ENCODE measurements at places on chromosomes 5 and 9.
A peak's percentile ranks its signal among the peaks of the same experiment; 100 is the strongest.

DNA sequence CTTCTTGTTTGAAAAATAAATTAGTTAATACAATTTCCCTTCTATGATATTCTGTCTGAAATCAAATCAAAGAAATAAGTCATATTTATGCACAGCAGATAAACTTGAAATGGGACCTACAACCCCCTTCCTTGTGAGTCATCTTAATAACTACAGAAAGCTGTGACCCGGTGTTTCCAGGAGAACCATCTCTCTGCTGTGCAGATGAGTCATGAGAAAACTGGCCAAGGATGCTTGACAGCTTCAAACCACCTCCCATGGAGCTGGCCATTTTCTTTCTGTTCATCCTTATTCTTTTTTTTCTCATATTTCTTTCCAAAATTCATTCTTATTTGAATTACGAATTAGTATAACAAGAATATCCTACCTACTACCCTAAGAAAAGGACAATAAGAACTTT lies 43.4 kb upstream of the NR4A3 start:
- DNase-seq: no peak

- DNase-seq: no peak
These were observed 55.8 kb upstream of the RANBP3L start for GRCh38 chr5:36357391-36357975.

DNA sequence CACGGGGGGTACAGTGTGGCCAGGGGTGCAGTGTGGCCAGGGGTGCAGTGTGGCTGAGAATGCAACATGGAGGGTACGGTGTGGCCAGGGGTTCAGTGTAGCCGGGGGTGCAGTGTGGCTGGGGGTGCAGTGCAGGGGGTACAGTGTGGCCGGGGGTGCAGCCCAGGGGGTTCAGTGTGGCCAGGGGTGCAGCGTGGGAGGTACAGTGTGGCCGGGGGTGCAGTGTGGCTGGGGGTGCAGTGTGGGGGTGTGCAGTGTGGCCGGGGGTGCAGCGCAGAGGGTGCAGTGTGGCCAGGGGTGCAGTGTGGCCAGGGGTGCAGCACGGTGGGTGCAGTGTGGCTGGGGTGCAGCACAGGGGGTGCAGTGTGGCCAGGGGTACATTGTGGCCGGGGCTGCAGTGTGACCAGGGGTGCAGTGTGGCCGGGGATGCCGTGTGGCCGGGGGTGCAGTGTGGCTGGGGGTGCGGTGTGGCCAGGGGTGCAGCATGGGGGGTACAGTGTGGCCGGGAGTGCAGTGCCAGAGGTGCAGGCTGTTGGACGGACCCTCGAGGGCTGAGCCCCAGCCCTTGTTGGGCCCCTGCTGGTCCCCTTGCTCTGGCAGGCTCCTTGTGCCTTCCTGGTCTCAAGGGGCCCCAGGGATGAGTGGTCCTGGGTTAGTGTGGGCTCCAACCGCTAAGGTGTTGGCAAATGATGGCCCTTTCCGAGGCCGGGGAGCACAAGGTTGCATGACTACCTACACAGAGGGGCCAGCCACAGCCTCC lies 17.9 kb downstream of the TPPP start:
- DNase-seq: no peak

DNA sequence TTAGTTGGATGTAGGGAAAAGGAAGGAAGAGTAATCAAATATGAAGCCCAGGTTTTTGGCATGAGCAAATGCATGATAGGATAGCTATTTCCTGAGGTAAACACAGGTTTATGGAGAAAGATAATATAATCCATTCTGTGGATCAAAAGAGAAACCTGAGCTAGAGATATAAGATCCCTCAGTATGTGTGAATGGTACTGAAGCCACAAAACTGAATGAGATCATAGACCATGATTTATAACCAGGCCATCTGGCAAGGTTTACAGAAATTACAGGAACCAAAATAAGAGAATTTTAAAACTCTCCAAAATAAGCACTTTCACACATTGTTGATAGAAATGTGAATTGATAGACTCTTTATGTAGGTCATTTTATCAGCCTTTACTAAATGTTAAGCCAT lies 28.7 kb upstream of the ECM2 start:
- no peak for DNase-seq

GRCh38 chr5:115785381-115786065 lies 30.9 kb downstream of the CDO1 start:
- DNase-seq: peak; percentile 12

DNA sequence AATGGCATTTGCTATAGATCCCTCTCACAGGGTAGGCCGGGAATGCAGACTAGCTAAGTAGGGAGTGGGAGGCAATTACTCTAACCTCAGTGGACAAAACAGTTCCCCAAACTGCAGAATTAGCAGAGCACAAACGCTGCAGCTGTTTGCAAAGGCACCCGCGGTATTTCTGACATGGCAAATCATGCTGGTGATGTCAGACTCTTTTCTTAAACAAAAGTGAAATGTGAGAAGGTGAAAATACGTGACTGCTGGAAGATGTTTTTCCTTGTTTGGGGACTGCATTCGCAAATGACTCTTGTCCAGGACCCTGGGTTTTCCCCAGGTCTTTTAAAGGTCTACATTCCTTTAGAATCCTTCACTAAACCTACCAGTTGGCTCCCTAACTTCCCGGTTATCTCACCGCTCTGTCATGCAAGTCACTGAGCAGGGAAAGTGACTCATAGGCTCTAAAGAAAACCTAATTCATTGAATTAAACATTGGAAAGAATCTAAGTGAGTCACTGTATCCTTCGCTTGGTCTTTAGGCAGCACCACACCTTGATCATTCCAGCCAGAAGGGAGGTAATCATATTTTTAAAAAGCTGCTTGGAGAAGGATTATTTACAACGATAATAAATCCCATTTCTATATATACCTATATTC lies 91.5 kb upstream of the DNAH5 start:
- DNase-seq: peak; percentile 40

- peak; percentile 75 for DNase-seq
These were observed at the start of gene LPCAT1 for GRCh38 chr5:1523793-1524480. LPCAT1 (minus strand) TSS chr5:1523960; CDS start chr5:1523844, 116 bp downstream.
